ENCODE measurements at places on chromosomes 11 and 22.

- DNase-seq = no peak
Measured at GRCh38 chr11:14882196-14882595, 9.8 kb downstream of the CYP2R1 start.

- DNase-seq = no peak
Measured at GRCh38 chr11:38990139-38990538, 2392.1 kb upstream of the RAG2 start.

DNA sequence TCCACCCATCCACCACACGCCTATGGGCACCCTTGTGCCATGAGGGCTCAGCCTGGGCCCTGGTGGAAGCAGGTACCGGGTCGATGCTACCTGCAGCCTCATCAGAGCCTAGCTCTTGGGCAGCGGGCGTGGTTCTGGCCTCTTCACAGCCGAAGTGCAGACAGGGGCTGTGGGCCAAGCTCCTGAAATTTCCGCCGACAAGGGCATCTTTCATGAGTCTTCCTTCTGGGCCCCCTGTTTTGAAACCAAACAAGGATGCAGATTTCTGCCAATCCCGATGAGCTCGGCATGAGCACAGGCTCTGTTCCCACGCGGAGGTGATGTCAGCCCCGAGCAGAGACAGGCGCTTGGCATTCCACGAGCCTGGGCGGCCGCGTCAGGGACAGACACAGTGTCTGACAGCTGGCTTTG is 22.6 kb upstream of the MGAT3 start:
- DNase-seq = no peak

GRCh38 chr11:10304495-10305261 is at the start of gene ADM:
Gene ADM, plus strand, starts transcription at chr11:10305073. Its CDS starts 628 bp downstream, at chr11:10305701.
- DNase-seq = peak; percentile 97

DNA sequence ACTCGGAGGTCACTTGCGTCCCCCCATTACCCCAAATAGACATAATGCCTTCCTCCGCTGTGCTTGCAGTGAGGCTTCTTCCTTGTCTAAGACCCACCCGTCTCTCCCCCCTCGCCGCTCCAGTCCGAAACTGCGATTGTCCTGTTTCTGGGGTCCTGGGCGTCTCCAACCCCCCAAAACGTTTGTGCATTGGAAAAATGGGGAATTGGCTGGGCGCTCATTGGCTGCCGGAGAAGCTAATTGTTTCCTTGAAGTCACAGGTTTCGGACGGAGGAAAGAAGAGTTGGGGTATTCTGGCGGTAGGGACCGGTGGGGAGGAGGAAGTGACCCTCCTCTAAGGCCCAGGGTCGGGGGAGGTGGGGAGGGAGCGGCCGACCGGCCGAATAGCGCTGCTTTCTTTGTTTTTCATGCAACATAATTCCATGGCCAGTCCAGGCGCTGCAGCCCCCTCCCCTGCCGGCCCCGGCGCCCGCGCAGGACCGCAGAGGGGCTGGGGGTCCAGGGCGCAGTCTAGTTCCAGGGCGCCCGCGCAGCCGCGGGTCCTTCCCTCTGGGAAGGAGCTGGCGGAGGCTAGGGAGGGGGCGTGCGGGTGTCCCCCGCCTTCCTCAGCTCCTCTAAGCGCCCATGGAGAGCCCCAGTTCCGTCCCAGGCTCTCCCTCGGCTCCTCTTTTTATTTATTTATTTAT is 12.7 kb upstream of the CPT1A start:
- DNase-seq = no peak

- DNase-seq = no peak
Measured at GRCh38 chr11:103920933-103921332, 115.5 kb upstream of the DDI1 start.

- no peak for DNase-seq
Measured at GRCh38 chr11:30741039-30741550, 154.9 kb upstream of the MPPED2 start.

DNA sequence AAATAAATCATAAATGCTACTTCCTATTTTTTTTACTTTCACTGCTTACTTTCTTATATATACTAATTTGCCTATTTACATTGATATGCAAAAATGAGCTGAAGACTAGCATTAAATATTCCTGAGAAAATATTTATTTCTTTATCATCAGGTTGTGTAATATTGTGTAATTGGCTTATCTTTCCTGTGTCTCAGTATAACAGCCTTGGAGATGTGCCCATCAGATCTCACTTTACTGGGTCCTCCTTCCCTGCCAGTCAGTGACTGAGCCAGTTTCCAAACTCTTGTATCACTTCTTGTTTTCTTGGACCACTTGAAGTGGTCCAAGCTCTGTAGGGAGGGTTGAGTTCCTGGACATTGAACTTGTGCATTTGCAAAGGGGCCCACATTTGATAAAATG is 900.0 kb downstream of the LUZP2 start:
- DNase-seq = no peak

DNA sequence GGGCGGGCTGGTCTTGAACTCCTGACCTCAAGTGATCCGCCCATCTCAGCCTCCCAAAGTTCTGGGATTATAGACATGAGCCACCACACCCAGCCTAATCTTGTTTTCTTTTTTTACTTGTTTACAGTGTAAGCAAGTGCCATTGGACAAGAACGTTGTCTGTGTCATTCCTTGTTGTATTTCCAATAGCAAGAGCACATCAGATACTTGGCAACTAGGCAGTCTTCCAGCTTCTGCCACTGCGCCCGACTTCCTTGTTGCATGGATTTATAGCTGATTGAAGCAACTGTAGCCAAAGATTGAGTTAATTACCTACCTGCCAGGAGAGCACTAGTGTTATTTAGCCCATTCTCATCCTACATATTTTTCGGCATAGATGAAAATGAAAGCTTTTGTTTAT is 3.1 kb upstream of the SGSM3 start:
- DNase-seq = no peak

GRCh38 chr11:103322821-103323220 is 213.6 kb downstream of the DYNC2H1 start:
- DNase-seq = no peak

DNA sequence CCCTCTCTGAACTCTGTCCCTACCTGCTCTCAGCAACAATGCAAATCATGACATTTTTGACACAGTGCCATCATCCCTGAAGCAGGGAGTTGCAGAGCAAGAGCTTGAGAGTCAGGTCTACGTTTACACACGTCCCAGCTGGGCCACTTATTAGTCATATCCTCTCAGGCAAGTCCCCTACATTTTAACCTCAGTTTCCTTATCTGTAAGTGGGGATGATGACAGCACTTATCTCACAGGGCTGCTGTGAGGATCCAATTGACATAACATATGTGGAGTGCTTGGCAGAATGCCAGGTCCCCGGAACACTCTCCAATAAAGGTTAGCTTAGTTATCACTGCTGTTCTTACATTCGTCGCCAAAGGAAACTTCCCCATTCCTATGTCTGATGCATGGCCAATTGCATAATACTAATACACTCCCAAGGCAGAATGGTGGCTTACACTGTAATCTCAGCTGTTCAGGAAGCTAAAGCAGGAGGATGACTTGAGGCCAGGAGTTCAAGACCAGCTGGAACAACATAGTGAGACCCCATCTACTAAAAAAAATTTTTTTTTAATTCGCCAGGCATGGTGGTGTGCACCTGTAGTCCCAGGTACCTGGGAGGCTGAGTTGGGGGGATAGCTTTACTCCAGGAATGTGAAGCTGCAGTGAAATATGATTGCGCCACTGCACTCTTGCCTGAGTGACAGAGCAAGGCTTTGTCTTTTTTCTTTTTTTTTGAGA is 16.6 kb downstream of the ASCC2 start:
- peak; percentile 94 for DNase-seq

DNA sequence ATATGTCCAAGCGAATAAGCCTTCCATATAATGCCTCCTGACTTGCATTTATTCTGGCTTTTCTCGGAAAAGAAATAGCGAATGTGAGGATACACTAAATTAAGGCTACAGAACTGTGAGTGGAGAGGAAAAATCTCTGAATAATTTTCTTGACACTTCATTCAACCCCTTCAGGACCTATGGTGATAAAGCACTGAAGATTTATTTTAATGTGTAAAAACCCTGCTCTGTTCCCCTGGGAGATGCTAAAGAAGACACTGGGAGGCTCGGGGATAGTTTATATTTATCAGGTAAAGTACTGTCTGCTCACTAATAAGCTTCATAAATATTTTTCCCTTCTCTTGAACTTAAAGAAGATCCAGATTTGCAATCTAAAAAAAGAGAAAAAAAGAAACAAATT is 895.8 kb downstream of the OPCML start:
- no peak for DNase-seq

DNA sequence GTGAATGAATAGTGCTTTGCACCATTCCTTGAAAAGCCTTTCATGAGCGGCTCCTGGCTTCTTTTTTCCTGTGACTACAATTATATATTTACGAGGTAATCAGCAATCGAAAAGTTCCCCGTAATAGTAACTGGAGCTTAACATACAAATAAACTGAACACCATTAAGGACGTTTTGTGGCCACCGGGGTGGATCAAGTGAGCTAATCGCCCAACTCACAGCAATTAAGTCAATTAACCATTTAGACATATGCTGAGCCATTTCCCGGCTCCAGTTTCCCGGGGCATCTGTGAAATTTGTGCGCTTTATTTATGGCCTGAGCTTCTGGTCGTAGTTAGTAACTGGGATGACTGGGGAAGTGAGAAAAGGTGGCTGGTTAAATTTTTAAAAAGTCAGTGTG is 465.2 kb downstream of the MIAT start:
- no peak for DNase-seq
